ENCODE measurements at places on chromosomes 5 and 9.

- DNase-seq = no peak
Observed at GRCh38 chr9:13823026-13823425, 490.9 kb downstream of the NFIB start.

GRCh38 chr5:90855296-90856010, 296.9 kb downstream of the ADGRV1 start:
- no peak for DNase-seq

DNA sequence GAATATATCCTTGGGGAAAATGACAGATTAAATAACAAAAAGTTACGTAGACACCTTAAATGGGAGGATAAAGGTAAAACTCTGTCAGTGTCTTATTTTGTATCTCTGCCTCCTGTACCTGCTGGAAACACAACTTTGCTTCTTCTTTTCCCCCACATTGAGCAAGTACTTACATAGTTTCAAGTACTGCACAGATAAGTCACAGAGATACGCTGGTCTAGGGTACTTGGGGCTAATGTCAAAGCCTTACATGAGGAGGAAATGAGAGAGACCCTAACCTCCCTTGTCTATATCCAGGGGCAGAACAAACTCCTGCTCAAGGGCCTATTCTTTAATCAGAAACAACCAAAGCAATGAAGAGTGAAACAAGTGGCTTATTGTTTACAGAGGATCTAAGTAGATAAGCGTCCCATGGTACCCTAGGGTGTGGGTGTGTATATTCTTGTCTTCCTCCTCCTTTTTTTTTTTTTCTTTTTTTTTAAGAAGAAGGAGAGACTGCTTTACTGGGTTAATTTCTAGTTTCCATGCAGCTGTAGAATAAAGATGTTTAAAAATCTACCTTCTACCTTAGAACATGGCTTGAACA, 43.1 kb downstream of the ELL2 start:
- DNase-seq = no peak

DNA sequence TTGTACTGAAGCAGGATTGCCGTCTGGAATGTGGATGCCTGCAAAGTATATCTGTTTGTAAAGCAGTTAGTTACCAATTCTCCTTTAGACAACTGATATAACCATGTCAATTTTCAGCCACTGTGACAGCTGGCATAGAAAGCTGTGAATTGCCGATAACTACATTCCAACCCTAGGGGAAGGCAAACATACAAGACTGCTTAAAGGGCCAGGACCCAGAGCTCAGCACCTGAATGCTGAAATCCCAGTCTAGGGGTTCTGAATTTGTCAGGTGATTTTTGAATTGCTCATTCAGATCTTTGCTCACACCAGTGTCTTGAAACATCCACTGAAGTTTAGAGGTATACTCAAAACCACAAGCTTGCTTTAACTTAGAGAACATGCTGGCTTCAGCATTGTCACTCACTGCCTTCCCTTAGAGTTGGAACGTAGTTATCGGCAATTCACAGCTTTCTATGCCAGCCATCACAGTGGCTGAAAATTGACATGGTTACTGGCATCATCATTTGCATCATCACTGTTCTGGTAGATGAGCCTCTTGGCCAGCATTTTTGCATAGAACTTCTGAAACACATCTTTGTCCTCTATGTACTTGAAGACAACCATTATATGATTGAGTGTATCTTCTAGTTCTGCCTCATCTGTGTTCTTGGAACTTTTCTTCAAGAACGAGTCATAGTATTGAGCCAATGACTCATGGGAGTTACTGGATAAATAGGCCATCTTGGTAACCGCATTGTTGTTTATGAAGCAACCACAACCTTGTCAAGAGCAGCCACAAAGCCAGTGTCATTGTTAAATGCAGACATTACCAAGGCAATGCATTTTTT, 82.1 kb downstream of the CCDC192 start:
- no peak for DNase-seq

DNA sequence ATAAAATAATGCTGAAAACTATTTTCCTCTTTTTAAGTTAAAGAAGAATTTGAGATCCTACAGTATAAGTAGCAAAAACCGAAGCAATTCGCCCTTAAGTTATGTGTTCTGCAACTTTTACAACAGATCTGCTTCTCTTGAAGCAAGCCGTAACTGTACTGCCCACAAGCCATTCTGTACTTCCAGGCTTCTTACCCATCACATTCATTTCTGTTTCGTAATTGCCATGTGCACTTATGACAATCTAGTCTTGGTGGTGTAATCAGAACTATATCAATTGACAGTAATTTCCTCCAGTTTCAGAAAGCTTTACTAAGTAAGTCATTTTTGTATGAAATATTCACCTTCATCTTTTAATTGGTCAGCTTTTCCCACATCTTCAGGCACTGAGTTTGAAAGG, 13.8 kb downstream of the SGTB start:
- DNase-seq = no peak

DNA sequence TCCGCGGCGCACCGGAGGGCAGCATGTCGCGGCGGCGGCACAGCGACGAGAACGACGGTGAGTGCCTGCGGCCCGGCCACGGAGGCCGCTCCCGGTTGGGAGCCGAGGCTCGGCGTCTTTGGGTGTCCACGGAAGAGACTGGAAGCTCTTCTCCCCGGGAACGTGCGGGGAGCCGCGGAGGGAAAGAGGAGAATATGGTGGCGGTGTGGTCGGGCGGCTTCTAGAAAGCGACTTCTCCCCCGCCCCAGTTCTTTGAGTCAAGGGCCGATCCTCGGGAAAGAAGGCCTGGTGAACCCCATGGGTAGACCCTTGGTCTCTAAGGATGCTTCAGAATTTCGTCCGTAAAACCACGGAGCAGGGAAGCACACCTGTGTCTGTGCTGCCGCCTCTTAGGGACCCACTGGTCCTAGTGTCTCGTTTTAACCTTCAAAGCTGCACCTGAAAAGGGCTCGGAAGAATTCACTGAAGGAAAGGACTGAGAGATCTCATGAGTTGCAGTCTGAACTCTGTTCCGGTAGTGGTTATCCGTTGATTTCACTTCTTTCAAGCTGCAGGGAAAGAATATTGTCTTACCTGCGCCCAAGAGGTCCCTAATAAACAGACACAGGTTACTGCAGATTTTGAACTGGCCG, 354 bp downstream of the NCBP1 start:
- no peak for DNase-seq

DNA sequence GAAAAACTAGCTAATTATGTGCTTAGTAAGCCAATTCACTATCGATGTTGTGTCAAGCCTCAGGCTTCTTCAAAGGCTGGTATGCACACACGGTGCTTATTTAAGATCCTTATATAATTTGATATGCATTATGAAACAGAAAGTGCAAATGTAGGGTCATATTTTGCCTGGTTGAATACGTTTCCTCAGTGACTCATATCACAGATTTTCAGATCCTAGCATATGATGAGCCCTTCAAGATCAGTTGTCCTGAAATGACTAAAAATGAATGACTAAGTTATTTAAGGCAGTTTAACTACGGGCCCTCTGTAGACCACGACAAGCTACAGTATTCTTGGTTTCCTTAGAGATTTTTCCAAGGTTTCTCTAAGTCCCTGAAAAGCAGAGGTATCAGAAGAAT, 778.3 kb downstream of the PRELID2 start:
- no peak for DNase-seq

DNA sequence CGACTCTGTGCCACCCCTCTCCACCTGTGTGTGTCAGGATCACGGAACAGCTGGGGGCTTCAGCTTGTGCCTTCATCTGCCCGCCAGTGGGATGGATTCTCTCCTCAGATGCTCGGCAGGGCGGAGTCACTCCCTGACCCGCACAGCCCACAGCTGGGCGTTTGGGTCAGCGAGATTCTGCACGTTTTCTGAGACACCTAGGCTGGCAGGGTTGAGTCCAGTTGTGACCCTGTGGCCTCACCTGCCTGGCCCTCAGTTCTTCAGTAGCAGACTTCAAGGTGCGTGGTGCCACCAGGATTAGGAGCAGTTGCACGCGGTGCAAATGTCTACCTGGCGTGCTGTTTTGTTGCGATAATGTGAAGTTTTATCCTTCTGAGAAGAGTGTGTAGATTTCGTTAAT, 5.0 kb downstream of the NDUFS6 start:
- DNase-seq = no peak
